Omental fat pad (tissue), 4 donors: ENCODE measurements at places on chromosomes 6 and 20. TPM values are rescaled to one million over a fixed set of nuclear protein-coding genes. Genes with fewer than 3 reads are reported as not detected.

DNA sequence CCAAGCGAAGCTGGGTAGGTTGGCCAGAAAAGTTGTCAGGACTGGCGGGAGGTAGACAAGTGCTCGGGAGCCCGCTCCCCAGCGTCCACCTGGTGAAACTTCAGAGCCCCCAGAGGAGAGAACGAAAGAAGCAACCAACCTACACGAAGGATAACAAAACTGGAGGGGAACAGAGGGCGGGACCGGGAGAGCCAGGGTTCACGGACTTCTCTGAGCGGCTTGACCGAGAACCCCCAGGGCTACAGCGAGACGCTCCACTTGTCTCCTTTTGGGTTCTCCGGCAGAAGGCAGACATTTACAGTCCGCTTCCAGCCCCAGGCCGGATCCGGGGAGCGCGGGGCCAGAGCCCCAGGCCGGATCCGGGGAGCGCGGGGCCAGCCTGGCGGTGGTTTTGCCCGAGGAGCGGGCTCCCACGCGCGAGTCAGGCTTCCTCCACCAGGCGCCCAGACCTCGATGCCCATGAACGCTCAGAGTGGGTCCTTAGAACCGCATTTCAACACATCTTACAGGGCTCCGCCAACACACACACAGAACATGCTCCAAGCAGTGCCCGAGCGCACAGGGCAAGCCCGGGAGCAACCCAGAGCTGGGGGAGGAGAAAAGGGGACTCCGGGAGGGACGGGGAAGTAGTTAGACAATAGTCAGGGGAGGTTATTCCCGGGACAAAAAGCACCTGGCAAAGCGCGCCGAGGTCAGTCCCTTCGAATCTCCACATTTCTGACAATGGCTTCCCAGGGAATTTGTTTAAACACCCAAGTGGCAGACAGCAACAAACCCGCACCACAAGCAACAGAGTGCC lies 1.1 kb downstream of the PTPRK start:
- no peak for DNase-seq

DNA sequence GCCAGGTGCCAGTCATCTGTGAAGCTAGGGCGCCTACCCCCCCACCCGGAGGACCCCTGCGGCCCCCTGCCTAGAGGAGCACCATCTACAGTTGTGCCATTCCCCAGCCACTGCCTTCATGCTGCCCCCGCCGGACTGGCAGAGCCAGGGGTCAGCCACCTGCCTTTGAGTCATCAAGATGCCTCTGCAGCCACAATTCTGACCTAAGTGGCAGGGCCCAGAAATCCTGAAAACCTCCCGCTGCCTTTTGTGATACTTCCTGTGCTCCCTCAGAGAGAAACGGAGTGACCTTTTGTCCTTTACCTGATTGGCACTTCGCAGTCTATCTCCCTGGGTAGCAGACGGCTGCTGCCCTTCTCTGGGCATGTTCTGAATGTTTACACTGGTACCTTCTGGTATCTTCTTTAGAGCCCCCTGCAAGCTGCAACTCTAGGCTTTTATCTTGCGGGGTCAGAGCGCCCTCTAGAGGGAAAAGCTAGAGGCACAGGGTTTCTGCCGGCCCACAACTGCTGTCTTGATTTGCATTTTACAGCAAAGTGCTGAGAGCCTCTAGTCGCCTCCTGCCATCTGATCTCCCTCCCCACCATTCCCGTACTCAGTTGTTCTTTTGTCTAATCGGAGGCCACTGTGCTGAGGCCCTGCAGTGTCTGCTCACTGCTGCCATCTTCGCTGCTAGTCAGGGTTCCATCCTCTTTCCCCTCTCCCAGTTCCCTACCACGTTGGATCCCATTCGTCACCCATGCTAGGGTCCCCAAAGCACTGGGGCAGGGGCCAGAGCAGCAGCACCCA lies 26.9 kb downstream of the SPATA2 start:
- DNase-seq, result peak; percentile 19

GRCh38 chr6:30171677-30172471 lies 8.5 kb downstream of the TRIM15 start:
- no peak for DNase-seq

DNA sequence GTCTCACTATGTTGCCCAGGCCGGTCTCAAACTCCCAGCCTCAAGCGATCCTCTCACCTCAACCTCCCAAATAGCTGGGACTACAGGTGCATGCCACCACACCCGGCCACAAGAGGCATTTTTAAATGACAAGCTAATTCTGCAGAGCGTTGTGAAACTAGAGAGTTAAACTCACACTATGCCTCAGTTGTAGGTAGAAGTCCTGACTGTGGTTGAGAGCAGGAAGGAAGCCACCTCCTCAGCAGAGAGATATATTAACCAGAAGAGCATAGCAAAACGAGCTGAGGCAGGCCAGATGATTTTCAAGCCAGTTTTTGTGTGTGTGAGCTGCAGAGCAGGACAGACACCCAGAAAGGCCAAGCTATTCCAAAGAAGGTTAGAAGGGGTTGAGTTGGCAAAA lies 150.3 kb downstream of the MBOAT1 start:
- no peak for DNase-seq

The CD109 gene
- total RNA-seq, result 29.3 TPM

GRCh38 chr6:154872542-154873114 lies 122.5 kb upstream of the TIAM2 start:
- DNase-seq, result no peak

DNA sequence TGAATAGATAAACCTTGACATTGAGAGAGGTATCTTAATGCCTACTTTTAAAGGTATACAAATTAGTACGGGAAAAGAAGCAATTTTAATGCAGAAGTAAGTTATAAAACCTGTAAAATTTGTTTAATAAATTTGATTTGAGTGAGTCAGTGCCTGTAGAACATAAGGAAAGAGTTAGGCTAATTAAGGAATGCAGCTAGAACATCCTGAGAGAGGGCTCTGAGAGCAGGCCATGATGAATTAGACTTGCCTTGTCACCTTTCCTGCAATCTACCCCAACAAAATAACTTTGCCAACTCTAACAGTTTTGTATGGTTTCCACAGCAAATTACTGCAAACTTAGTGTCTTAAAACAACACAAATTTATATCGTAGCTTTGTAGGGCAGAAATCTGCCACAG lies 700.8 kb downstream of the RFPL4B start:
- DNase-seq, result no peak

GRCh38 chr6:20718705-20719653 lies 184.7 kb downstream of the CDKAL1 start:
- no peak for DNase-seq

GRCh38 chr6:151723152-151723551 lies 84.3 kb upstream of the ESR1 start:
- DNase-seq, result no peak

DNA sequence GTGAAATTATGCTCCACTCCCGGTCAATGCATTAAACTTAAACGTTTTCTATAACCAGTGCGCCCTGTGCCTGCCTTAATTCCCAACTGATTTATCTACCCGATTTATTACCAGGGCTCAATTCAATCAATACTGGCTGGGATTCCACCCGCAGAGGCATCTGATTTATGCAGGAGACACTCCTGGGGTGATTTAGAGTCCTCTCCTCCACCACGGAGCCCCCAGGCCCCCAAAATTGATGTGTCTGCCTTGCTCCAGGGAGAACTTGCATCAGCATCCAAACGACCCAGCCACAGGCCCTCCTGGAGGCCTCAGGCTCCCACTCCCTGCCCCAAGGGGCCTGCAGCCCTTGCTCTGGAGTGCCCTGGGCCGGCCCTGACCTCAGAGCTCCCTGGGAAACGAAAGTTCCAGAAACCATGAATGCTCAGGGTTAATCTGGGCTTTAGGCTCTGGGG lies 29.5 kb downstream of the ANKRD60 start:
- DNase-seq, result no peak

The ZC2HC1B gene
- total RNA-seq, result not detected

The HS3ST5 gene
- not detected for total RNA-seq

DNA sequence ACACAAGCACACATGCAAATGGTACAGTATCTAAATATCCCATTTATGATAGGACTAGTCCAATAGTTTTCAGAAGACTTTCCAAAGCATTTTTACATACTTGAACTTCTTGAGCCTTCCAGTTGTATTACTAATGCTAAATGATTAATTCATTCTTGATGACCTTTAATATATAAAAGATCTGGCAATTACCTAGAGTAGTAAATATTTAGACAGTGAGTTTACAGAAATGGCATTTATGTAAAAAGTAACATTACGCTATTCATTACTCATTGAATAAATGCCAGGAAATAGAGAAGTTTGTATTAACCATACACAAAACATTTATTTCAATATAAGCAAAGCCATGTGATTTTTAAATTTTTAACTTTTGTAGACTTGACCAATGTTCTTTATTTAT lies 158.8 kb downstream of the DST start:
- no peak for DNase-seq

GRCh38 chr6:79713701-79714322 lies 82.7 kb downstream of the SH3BGRL2 start:
- peak; percentile 26 for DNase-seq

DNA sequence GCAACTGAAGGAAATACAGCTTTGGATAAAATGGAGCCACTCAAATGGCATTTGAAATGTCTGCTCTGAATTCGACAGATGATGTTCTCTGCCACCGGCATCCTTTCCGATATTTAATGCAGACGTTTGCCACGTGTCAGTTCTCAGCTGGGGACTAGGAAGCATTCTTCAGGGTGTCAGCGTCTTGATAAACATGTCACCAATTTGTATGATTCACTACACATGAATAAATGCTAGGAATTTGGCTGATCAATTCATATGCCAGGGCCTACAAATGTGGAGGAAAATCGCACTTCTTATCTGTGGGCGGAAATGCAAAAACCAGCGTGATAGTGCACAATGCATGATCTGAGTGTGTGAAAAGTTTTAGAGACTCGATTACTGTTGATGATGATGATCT lies 169.5 kb downstream of the SLC24A3 start:
- DNase-seq, result no peak

- DNase-seq, result no peak
Observed at GRCh38 chr20:64224351-64225170, 31.0 kb upstream of the PCMTD2 start.

DNA sequence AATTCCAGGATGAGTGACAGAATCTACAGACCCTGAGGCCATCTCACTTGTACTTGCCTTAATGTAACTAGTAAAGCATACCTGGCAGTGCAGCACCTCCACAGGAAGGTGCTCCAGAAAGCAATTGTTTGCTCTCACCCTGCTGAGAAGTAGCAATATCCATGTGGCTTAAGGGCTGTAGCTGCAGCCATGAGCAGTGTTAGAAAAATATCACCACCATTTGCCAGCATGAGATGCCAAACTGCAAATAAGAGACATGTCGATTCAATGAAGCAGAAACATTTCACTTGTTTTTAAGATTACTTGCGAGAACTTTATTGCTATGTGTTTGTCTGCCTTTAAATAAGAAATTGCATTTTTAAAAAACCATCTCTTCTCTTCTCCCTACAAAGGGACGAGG lies 151.5 kb downstream of the PRL start:
- DNase-seq, result no peak

DNA sequence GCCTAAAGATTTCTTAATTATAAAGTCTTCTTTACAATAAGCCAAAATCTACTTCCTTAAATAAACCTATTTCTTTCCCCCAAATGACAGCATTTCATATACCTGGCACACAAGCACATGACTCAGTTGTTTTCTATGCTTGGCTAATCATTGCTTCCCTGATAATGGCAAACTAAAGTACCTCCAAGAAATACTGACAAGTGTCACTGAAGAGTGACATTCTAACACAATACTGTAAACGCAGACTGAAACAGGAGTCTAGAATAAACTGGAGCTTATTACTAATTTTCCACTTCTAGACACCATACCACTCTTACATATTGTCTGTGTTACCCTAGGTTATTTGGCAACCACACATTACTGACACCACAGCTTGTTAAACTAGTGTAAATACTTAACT lies 14.3 kb downstream of the SYNCRIP start:
- DNase-seq, result no peak

GRCh38 chr6:163720005-163720404 lies 305.5 kb downstream of the QKI start:
- no peak for DNase-seq

- DNase-seq, result no peak
Observed at GRCh38 chr6:14444295-14444972, 326.9 kb downstream of the CD83 start.

DNA sequence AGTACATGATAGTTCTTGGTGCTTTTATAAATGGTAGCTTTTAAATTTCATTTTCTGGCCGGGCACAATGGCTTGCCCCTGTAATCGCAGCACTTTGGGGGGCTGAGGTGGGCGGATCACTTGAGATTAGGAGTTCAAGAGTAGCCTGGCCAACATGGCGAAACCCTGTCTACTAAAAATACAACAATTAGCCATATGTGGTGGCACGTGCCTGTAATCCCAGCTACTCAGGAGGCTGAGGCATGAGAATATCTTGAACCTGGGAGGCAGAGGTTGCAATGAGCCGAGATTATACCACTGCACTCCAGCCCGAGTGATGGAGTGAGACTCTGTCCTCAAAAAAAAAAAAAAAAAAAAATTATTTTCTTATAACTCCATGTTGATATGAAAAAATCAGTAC lies 36.0 kb downstream of the LRRN4 start:
- DNase-seq, result no peak
